ENCODE measurements at places on chromosomes 7 and 10.

DNA sequence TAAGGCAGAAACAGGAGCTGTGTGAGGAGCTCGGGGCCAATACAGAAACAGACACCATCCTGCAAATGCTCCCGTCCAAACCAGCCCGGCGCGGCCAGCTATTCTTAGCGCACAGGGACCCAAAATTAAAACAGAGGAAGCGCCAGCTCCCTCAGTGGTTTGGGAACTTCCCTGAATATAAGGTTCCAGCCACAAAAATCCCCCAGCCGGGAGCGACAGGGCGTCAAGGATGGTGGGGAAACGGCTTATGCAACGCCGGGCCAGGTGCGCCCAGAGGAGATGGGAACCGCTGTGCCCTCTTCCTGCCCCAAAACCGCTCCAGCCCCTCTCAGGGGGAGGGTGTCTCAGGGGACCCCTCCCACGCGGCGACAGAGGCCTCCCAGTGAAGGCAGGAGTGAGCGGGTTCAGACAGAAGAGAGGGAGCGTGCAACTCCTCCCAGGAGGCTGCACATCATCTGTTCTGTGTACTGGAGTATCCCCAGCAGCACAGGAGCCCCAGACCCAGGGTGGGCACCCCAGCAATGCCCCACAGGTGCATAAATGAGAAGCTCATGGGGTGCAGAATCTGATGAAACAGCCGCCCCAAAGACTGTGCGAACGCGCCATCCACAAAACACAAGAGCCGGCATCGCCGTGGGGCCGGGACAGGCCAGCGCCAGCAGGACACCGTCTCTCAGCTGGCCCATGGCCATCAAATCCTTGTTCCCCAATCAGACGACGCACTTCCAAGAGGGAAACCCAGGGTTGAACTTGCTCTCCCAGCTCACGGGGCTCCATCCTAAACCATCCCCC is 73.9 kb upstream of the PDGFA start:
- no peak for DNase-seq

DNA sequence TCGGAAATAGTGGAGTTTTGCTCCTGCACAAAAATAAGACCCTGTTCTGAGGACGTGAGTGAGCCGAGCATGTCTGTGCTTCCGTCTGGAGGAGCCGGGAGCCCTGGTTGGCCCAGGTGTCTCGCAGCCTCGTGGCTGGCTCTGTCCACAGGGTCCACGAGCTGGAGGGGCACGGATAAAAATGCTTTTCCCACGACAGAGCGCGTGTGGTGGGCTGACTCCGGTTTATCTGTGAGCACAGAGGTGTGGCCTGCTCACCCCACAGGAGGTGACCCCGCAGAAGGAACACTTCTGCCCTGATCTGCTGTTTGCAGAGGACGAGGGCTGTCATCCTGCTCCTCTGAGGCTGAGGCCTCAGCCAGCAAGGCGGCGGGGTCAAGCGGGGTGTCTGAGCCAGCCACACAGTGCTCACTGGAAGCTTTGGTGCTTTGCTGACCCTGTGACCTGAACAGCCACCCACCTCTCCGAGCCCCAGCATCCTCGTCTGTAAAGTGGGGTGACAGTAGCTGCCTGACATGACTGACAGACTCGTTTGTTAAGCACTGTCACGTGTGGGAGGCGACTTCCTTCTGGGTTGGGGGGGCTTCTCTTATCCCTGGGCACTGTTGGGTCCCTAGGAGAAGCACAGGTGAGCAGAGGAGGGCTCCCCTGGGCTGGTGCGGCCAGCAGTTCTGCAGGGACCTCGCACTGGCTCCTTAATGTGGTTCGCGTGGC is 162.5 kb downstream of the DNAJB6 start:
- no peak for DNase-seq

- no peak for DNase-seq
These were observed 93.2 kb downstream of the UNCX start for GRCh38 chr7:1325646-1326510.

DNA sequence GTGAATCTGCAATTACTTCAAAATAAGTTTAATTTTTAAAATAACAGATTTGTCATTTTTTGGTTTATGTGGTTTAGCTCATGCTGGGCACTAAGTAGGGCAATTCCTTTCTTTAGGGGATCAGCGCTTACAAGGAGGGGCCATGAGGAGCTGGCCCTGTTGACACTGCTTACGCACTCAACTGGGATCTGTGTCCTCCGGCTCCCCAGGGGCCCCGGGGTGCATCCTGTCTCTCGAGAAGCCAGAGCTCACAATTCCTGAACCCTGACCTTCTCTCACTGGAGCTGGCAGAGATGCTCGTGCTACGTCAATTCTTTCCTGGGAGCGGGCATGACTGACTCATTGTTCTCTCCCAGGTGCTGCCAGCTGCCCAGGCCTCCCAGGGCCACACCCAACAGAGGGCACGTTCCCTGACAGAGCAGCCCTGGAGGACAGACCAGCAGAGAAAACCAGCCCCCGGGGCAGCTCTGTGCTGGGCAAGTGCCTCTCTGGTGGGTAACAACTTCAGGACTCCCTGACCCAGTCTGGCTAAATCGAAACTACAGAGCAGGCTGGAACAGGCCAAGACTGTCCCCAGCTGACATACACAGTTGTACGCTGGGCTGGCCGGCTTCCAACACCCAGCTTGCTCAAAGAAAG is 36.8 kb downstream of the CTBP2 start:
- no peak for DNase-seq

DNA sequence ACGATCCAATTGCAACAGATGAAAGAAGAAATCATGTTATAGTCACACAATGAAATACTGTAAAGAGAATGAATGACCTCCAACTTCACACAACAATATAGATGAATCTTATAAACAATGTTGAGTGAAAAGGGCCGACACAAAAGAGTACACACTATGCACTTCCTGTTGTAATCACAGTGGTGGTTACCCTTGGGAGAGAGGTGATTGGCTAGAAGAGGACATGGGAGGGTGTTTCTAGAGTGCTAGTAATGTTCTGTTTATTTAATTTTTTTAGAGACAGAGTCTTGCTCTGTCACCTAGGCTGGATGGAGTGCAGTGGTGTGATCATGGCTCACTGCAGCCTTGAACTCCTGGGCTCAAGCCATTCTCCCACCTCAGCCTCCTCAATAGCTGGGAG is 82.5 kb downstream of the NDUFB2 start:
- DNase-seq, result no peak
